Fibroblast of skin of right quadriceps (primary cell): ENCODE measurements at places on chromosomes 12 and 14.

- no peak for DNase-seq
Observed at GRCh38 chr12:89824822-89825221, 116.2 kb upstream of the ATP2B1 start.

DNA sequence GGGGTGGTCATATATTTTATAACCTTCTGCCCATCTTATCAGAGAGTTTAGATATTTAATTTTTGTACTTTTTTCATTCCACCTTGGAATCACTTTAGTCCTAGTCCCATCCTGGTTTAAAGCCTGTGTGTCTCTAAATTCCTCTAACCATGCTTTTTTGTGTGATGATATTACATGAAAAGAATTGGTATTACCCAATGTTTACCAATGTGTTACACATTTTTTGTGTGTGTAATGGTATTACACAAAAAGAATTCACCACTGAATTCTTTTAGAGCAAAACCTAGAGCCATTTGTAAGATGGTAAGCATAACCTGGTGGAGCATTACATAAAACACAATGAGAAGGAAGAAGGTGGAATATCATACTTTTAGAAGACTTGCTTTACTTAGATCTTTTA lies 77.5 kb downstream of the FAR2 start:
- peak; percentile 40 for DNase-seq

- no peak for DNase-seq
Observed at GRCh38 chr12:54058128-54058768, 4.6 kb downstream of the HOXC4 start.

GRCh38 chr12:124542021-124542949 lies 25.1 kb downstream of the NCOR2 start:
- DNase-seq = no peak

GRCh38 chr14:101019541-101019940 lies 116.0 kb upstream of the RTL1 start:
- DNase-seq = no peak

DNA sequence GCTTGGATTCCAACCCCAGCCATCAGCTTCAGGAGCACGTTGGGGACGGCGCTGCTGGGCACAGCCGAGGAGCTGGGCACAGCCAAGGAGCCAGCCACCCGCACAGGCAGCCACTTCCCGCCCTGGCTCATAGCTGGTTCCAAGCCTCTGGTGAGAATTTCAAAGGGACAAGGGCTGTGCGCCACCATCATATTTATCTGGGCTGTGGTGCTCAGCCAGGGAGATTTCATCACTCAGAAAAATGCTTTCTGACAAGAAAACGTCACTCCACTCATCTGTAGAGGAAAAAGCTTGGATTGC lies 66.4 kb downstream of the GALNT9 start:
- DNase-seq = no peak

- DNase-seq = no peak
Observed at GRCh38 chr14:57918791-57919190, 52.9 kb upstream of the SLC35F4 start.

DNA sequence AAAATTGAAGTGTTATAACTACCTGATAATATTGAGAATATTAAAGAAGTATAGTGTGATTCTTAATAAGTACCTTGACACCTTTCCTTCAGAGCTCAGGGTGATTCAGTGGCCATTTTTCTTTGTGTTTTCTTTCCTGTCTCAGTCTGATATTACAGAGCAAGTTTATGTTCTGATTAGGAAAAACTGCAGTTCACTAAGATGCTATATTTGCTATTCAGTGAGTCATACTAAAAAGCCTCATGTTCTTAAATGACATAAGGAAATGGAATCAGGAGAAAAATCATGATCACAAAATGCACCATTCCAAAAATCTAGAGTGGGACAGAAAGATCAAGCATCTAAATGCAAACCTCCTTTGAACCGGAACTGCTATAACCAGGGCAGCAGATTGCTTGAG lies 390.6 kb upstream of the ATP2B1 start:
- DNase-seq = peak; percentile 39

- no peak for DNase-seq
Observed at GRCh38 chr12:124901003-124901402, 13.4 kb downstream of the UBC start.

- no peak for DNase-seq
Observed at GRCh38 chr14:99727096-99727870, 43.2 kb downstream of the CYP46A1 start.
